Activated gamma-delta T cell treated with anti-CD3 and anti-CD28 coated beads, Interleukin-2, amount 50 U/mL, for 16 hours (primary cell): ENCODE measurements at places on chromosomes 5 and 9.

- DNase-seq, result no peak
Measured at GRCh38 chr9:100087218-100087617, 11.6 kb downstream of the ERP44 start.

GRCh38 chr9:86181379-86182315, 77.8 kb downstream of the C9orf153 start:
- no peak for DNase-seq

GRCh38 chr5:119264186-119264585, 91.6 kb upstream of the TNFAIP8 start:
- no peak for DNase-seq

GRCh38 chr5:144207875-144208444, 37.3 kb downstream of the KCTD16 start:
- no peak for DNase-seq

DNA sequence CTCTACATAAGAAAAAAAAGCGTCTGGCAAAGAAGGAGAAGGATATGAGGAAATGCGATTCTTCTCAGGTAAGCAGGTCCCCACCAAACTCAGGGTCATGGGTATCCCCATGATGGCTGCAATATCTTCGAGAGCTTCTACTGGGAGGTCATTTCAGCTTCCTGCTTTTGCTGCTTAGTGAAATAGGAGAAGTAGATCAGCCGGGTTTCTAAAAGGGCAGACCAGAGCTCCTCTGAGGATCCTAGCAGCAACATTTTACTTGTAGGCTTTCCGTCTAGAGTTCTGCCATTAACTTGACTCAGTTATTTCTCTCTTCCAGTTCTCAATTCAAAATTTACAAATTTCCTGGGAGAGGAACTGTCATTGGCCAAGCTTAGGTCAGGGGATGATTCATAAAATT, 134.7 kb downstream of the DPYSL3 start:
- no peak for DNase-seq

- DNase-seq, result no peak
Measured at GRCh38 chr5:170327168-170327567, 29.6 kb upstream of the LCP2 start.

- no peak for DNase-seq
Measured at GRCh38 chr9:109707355-109707754, 72.6 kb upstream of the PALM2AKAP2 start.
